H1 (cell line): ENCODE measurements at places on chromosomes 12 and 14.

GRCh38 chr12:109757671-109758265 is 44.1 kb downstream of the FAM222A start:
- H3K4me3 ChIP-seq = no peak overlapping the region
- DNase-seq = no peak
- H3K4me1 ChIP-seq = peaks cover 5% of the 10 kb centered on the region
- no peaks in the 10 kb centered on the region for H3K27me3 ChIP-seq
- H3K27ac ChIP-seq = no peak overlapping the region
- H3K36me3 ChIP-seq = no peaks in the 10 kb centered on the region

GRCh38 chr12:66693901-66694513 is 15.1 kb upstream of the GRIP1 start:
- no peak for DNase-seq
- no peaks in the 10 kb centered on the region for H3K36me3 ChIP-seq
- H3K27me3 ChIP-seq = no peaks in the 10 kb centered on the region
- no peak overlapping the region for H3K4me3 ChIP-seq

DNA sequence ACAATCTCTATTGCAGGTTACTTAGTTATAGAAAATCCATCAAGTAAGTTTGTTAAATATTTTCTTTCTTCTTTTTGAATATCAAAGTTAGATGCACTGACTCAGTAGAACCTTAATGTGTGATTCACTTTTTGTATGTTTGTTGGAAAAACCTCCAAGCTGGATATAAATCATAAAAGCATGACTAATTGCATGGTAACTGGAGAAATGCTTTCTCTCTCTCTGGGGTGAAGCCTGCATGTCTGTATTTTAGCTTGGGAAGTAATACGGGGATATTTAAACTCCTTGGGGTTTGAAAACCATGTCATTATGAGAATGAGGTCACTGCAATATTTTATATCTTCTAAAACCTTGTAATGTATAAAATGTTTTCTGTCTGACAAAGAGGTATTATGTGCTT is 58.6 kb upstream of the MYF6 start:
- H3K27ac ChIP-seq = no peak overlapping the region
- no peaks in the 10 kb centered on the region for H3K27me3 ChIP-seq
- H3K4me3 ChIP-seq = no peak overlapping the region

GRCh38 chr12:79127271-79127751 is 262.7 kb downstream of the SYT1 start:
- no peaks in the 10 kb centered on the region for H3K27me3 ChIP-seq
- no peaks in the 10 kb centered on the region for H3K4me1 ChIP-seq
- H3K27ac ChIP-seq = no peak overlapping the region
- H3K4me3 ChIP-seq = no peak overlapping the region
- H3K36me3 ChIP-seq = no peaks in the 10 kb centered on the region
- DNase-seq = no peak

GRCh38 chr14:92274055-92274454 is 48.9 kb upstream of the SLC24A4 start:
- no peaks in the 10 kb centered on the region for H3K36me3 ChIP-seq
- no peak overlapping the region for H3K27ac ChIP-seq
- no peak overlapping the region for H3K4me3 ChIP-seq
- no peak for DNase-seq
- no peaks in the 10 kb centered on the region for H3K4me1 ChIP-seq

DNA sequence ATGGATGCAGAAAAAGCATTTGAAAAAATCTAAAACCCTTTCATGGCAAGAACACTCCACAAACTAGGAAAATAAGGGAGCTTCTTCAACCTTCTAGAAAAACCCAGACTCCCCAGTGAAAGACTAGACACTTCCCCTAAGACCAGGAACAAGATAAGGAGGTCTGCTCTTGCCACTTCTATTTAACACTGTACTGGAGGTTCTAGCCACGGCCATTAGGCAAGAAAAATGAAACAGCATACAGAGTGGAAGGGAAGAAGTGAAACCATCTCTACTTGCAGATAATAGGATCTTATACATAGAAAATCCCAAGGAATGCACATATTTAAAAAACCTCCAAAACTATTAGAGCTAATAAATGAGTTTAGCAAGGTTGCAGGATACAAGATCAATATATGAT is 42.3 kb downstream of the CHGA start:
- H3K4me1 ChIP-seq = peaks cover 6% of the 10 kb centered on the region
- no peak overlapping the region for H3K4me3 ChIP-seq
- H3K36me3 ChIP-seq = no peaks in the 10 kb centered on the region; the same call in 1 of the 2 replicates
- no peaks in the 10 kb centered on the region for H3K27me3 ChIP-seq
- DNase-seq = no peak
- H3K27ac ChIP-seq = no peak overlapping the region

DNA sequence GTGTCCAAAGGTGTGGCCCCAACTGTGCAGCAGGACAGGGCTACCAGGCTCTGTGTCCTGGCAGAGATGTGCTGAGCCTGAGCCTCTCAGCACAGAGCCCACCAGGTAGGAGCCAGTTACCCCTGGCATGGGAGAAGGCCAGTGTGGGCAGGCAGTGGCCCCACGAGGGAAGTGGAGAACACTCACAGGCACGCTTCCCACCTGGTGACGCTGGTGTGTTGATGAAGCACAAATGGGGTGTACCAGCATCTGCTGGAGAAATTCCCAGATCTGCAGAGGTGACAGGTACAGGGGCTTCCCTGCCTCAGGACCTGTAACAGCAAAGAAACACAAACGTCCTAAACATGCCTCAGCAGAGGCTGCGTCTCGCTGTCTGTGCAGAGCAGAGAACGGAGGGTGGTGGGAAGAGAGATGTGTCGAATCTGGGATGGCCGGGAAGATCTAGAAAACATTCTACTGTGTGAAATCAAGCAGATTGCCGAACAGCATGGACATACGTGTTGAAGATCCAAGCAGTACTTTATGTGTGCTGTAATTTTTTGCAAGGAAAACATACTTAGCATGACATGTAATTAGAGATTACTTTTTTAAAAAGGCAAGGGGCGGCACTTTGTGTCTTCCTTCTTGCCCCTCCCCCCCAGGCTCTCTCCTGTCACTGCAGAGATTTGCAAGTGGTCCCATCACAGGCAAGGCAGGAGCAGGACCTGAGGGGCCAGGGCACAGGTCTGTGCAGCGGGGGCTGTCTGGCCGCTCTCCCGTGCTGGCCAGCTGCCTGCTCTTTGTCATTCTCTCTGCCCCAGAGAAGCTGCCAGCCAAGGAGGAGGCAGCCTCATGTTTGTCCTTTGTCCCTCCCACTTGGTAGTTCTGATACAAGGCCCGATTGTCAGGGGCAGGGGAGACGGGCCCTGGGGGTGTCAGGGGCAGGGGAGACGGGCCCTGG is 17.3 kb downstream of the HIP1R start:
- no peak overlapping the region for H3K4me3 ChIP-seq
- no peaks in the 10 kb centered on the region for H3K36me3 ChIP-seq
- H3K27ac ChIP-seq = no peak overlapping the region

DNA sequence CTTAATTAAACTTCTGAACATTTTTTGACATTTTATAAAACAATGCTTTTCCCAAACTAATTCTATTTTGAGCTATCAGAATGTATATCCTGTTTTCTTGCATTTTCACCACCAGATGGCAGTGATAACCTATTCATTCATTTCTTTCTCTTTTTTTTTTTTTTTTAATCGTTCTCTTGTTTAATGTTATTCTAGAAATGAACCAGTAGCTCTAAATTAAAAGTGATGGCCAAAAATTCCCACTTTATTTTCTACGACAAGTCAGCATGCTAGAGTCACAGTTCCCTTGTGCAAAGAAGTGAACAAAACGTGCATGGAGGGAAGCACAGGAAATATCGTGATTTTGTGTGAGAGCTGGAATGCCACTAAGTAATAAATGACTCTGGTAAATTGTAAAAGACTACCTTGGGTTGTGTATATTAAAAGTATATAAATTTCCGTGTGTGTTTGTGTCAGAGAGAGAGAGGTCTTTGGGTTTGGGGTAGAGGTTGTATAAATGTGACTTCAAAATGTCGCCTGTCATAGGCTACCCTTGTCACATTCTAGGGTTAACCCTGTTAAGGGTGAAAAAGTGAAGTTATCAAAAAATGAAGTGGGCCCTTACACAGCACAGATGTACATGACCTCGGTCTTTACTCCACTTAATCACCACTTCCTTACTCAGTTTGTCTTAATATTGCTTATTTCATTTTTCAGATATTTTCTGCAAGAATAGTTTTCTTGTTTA is 40.4 kb upstream of the LDHB start:
- DNase-seq = no peak
- H3K4me1 ChIP-seq = no peaks in the 10 kb centered on the region

- no peaks in the 10 kb centered on the region for H3K4me1 ChIP-seq
- no peak overlapping the region for H3K4me3 ChIP-seq
- no peaks in the 10 kb centered on the region for H3K27me3 ChIP-seq
- peak; percentile 36 for DNase-seq
- no peak overlapping the region for H3K27ac ChIP-seq
Measured at GRCh38 chr12:74111688-74112360, 425.8 kb upstream of the ATXN7L3B start.

DNA sequence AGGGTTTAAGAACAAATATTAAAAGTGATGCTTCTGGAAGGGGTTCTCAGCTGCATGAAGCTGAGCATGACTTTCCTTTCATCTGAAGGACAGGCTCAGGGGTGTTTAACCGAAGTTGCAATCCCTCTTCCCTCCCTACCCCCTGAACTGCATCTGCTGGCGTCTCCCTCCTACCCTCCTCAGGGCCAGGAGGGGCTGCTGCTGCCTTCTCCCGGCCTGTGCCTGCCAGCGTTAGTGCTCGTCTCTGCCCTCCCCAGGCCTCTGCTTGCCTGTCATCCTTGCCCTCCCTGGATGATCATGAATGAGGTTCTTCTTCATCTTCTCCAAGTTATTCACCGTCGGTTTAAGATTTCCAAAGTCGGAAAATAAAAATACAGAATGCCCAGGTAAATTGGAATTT is 12.2 kb downstream of the SMOC1 start:
- H3K4me3 ChIP-seq = no peak overlapping the region
- H3K27me3 ChIP-seq = no peaks in the 10 kb centered on the region
- H3K36me3 ChIP-seq = no peaks in the 10 kb centered on the region
- no peak for DNase-seq
- no peak overlapping the region for H3K27ac ChIP-seq
- H3K4me1 ChIP-seq = no peaks in the 10 kb centered on the region

DNA sequence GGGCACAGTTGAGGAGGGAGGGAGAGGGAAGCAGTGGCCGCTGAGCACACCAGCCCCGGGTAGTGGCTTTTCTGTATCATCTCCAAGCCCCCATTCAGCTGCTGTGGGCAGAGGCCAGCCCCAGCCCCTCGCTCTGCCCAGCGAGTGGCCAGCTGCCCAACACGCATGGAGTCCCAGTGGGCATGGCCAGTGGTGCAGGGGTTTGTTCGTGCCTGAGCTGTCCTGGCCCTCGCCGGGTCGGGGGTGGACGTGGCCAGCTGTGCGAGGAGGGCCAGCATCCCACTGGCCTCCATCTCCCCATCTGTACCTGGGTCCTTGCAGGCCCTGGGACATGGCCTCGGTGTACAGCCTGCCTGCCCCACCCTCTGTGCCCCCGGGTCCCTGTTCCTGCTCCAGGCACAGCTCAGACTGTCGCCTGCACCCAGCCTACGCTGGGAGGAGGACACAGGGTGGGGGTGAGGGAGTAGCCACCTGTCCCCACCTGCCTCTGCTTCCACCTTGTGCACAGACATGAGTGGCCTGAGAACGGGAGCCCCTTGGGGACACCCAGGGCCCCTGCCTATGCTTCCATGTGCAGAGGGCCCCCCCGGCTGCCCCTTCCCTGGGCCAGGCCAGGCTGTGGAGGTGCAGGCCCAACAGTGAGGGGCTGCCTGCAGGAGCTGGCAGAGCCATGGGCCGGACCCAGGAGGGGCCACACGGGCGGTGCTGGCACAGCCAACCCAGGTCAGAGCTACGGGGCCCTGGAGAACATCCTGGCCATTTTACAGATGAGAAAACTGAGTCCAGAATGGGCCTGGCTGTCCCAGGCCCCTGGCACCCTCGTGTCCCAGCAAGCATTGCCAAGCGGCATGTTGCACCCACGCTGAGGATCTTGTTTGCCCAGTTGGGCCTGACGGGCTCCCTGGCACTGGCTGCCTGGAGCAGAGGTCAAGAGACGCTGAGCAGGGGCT is 4.3 kb downstream of the INF2 start:
- H3K4me3 ChIP-seq = no peak overlapping the region
- H3K27ac ChIP-seq = no peak overlapping the region
- no peaks in the 10 kb centered on the region; the same call in 1 of the 2 replicates for H3K36me3 ChIP-seq
- no peaks in the 10 kb centered on the region for H3K27me3 ChIP-seq
- no peak for DNase-seq
- peaks cover 38% of the 10 kb centered on the region for H3K4me1 ChIP-seq

- no peak for DNase-seq
- no peak overlapping the region for H3K4me3 ChIP-seq
- H3K27ac ChIP-seq = no peak overlapping the region
Measured at GRCh38 chr12:104566244-104566993, 109.7 kb downstream of the CHST11 start.

DNA sequence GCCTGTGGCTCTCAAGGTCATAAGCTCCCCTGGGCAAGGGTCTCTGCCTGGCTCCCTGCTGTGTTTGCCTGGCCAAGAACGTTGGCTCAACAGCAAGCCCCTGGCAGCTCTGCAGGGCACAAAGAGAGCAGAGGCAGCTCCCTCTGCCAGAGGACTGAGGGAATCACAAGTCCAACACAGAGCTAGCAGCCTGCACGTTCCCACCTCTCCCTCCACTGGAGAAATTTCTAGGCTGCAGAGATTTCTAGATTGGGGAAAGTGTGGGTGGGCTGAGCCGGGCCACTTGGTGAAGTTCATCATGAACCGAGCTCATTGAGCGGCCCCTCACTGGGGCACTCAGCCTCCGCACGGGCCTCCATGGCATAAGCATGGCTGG is 19.8 kb downstream of the ZFYVE21 start:
- peaks cover 1% of the 10 kb centered on the region; the same call in 1 of the 2 replicates for H3K4me1 ChIP-seq
- no peaks in the 10 kb centered on the region for H3K27me3 ChIP-seq
- no peak for DNase-seq

DNA sequence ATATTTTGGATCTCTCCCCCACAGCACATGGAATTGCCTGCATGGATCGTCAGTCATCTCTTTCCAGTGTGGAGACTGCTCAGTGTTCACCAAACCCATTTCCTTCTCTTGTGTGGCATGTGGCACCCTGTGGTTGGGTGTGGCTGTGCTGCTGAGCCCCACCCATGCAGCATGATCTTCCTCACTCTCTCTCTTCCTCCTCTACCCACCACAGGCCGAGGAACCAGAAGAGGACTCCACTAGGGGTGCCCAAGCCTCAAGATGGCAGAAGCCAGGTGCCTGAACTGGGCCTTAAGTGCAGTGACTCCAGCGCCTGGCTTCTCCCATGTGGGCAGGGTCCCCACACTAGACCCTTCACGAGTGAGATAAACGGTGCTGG is 66.8 kb upstream of the GPR68 start:
- no peak overlapping the region for H3K4me3 ChIP-seq
- no peaks in the 10 kb centered on the region for H3K27me3 ChIP-seq
- H3K27ac ChIP-seq = no peak overlapping the region
- H3K4me1 ChIP-seq = peaks cover 4% of the 10 kb centered on the region
- peaks cover 61% of the 10 kb centered on the region for H3K36me3 ChIP-seq

DNA sequence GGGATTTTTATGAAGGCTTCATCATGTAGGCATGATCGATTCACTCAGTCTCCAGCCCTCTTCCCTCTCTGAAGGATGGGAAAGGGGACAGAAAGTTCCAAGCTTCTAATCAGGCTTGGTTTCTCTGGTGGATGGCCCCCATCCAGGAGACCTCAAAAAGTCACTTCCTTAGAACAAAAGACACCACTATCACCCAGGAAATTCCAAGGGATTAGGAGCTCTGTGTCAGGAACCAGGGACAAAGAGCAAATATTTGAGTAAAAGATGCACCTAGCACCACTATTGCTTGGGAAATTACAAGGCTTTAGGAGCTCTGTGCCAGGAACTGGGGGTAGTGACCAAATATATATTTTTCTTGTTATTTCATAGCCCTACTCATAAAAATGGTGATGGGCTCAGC is 33.6 kb upstream of the TMX1 start:
- no peak overlapping the region for H3K4me3 ChIP-seq
- H3K36me3 ChIP-seq = no peaks in the 10 kb centered on the region
- H3K27ac ChIP-seq = no peak overlapping the region
- no peaks in the 10 kb centered on the region for H3K4me1 ChIP-seq
